Epithelial cell of proximal tubule (primary cell): ENCODE measurements at places on chromosomes 4 and X. TPM values are rescaled to one million over a fixed set of nuclear protein-coding genes. Genes with fewer than 3 reads are reported as not detected.

GRCh38 chr4:145494666-145495270 is 13.1 kb downstream of the SMAD1 start:
- DNase-seq: no peak

SPARCL1 gene
- total RNA-seq: not detected in 2 replicates

CCDC160 gene
- total RNA-seq: 0.29 TPM in 1 of 2 replicates, not detected in the other

GRCh38 chrX:55451141-55451540 is 786 bp upstream of the MAGEH1 start:
- no peak for DNase-seq

GRCh38 chrX:151791961-151792360 is 57.4 kb downstream of the CNGA2 start:
- DNase-seq: no peak

EBP gene
- 93.7 and 190 TPM in 2 replicates for total RNA-seq

SSX2 gene
- total RNA-seq: not detected in 2 replicates

DNA sequence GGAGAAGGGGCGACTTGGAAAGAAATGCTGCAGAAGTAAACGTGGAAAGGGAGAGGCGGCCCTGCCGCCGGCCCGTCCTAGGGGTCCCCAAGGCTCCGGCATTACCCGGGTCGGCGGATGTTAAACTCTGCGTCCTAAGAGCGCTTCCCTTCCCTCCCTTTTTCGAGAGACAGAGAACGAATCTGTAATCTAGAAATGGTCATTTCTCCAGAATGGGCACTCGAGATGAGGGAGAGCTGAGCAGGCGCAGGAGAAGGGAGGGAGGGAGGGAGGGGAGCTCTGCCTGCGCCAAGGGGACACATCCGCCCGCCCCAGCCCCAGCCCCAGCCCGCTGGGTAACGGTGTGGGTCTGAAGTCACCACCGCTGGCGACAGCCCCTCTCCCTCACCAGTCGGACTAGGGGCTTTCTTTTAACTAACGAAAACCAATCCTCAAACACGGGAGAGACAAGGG is 1.7 kb downstream of the HCFC1 start:
- DNase-seq: no peak

- no peak for DNase-seq
These were observed 284.5 kb upstream of the TRPC5 start for GRCh38 chrX:112367065-112367464.

- no peak for DNase-seq
These were observed 59.0 kb upstream of the C1QTNF7 start for GRCh38 chr4:15368856-15369255.

DNA sequence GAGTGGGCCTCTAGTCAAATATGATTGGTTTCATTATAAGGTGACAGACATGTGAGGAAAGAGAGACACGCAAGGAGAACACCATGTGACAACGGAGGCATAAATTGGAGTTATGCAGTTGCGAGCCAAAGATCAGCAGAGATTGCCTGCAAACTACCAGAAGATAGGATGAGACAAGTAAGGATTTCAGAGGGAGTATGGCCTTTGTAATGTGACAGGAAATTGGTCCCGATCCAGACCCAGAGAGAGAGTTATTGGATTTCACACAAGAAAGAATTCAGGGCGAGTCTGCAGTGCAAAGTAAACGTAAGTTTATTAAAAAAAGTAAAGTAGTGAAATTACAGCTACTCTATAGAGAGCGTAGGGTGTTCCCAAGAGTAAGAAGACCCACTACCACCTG is 35.7 kb upstream of the NDST4 start:
- no peak for DNase-seq

GRCh38 chr4:7715271-7716009 is 224.2 kb downstream of the AFAP1 start:
- DNase-seq: no peak

- no peak for DNase-seq
These were observed 2.9 kb downstream of the UGT8 start for GRCh38 chr4:114601304-114602052.

- no peak for DNase-seq
These were observed 163.1 kb upstream of the PLAC1 start for GRCh38 chrX:134821370-134821769.

DNA sequence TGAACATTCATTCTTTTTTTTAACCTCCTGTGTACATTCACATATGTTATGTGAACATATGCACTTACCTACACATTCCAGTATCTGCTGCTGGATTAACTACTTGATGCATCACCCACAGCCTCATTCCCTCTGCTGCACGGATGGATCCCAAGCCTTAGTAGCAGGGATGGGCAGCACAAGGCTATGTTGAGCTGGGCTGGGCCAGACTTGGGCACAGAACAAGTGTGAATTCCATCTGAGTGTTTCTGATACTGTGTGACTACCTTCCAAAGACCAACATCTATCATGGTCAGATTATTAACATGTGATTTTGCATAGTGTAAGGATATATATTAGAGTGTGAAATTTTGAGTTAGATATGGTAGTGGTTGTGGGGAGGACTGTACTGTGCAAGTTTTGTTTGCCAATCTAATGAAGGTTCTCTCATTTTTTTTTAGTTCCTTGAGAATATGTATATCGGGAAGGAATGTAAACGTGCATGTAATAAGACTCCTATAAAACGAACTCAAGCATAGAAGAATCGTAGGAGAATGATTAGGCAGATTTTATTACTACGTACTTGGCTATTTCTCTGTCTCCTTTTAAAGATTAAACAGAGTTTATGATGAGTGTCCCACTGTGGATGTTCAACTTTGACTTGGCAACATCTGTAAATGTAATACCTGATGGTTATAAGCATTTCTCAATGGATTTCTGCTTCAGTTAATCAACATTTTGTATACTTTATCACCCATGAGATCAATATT is 23.4 kb upstream of the STBD1 start:
- DNase-seq: no peak

POU3F4 gene
- total RNA-seq: under 0.01 TPM in 1 of 2 replicates, not detected in the other

MAGEA4 gene
- not detected in 2 replicates for total RNA-seq

SRPX2 gene
- 7.2 and 29.5 TPM in 2 replicates for total RNA-seq

RHOH gene
- total RNA-seq: not detected in 2 replicates

TREX2 gene
- not detected in 2 replicates for total RNA-seq

CHIC1 gene
- total RNA-seq: 4.0 and 6.1 TPM in 2 replicates

GRCh38 chr4:182604953-182605352 is 312.2 kb downstream of the DCTD start:
- DNase-seq: no peak

- DNase-seq: no peak
These were observed 138.5 kb downstream of the GRIA3 start for GRCh38 chrX:123322536-123322935.

GRCh38 chr4:183493246-183493645 is 11.6 kb upstream of the ING2 start:
- no peak for DNase-seq

DNA sequence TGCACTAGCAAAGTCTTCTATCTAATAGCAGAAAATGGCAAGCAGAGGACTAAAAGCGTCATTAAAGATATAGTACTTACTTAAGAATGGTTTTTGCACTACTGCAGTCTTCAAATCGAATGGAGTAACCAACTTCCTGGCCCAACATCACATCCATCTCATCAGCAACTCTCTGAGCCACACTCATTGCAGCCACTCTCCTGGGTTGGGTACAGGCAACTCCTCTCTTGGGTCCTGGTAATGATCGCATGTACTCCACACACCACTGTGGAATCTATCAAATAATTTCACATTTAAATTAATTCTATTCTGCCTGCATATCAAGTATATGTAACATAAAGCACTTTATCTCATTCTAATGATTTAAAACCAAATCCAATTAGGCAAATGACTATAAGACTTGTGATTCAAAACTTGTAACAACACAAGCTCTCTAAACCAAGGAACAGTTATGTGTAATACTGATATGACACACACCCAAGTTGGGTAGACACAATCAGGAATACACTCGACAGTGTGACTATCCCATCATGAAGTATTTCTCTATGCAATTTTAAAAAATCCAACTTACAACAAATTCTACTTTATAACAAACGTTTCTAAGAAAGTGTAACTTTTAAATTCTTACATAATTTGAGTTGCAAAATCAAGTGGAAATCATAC is 13.6 kb downstream of the DHX15 start:
- no peak for DNase-seq

SMIM31 gene
- total RNA-seq: not detected in 2 replicates

FANCB gene
- total RNA-seq: 3.0 and 5.9 TPM in 2 replicates

- no peak for DNase-seq
These were observed 32.9 kb downstream of the CPEB2 start for GRCh38 chr4:15035159-15035558.
